ENCODE measurements at places on chromosomes 5 and 9. TPM values are rescaled to one million over a fixed set of nuclear protein-coding genes. Genes with fewer than 3 reads are reported as not detected.

The NME5 gene
- total RNA-seq: not detected

DNA sequence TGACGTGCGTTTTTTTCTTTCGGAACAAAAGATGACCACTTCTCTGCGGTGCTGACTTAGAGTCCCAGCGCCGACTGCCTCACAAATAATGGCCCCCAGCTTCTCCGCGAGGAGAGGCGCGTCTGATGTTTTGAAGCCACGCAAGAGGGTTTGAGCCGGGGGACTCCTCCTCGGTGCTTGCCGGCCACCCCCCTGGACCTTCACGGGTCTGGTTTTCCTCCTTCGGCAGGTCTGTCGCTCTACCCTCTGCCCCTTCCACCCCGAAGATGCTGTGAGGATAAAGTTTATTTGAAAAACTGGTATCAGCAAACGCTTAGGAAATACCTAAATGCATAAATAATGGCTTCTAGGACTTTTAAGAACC, 584 bp downstream of the USP20 start:
- DNase-seq: no peak

DNA sequence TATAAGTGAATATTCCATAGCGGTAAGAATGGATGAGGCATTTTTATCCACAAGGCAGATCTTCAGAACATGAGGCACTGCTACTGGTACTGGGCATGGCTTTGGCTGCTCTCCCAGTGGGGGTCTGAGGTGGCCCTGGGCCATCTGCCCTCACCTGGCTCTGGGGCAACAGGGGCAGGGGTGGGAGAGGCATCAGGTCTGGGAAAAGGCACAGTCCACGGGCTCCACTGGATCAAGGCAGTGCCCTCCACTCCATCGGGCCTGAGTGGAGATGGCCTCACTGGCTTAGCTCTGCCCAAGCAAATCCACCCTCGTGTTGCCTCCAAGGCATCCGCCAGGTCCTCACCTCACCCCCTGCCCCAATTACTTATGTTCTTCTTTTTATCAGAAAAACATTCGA, 10.9 kb upstream of the NKD2 start:
- DNase-seq: no peak

DNA sequence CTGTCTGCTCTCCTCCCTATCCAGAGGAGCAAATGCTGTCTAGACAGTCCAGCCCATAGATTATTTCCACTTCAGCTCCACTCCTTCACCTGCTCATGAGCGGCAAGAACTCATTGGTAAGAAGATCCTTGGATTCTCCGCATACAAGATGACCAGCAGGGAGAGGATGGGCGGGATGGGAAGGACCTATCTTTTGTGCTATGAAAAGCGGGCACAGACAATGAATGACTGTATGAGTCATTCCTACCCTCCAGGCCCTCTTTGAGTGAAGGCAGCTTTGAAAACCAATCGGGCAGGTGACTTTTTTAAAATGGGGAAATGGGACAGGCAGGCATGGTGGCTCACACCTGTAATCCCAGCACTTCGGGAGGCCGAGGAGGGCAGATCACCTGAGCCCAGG, 49.4 kb downstream of the SMIM23 start:
- DNase-seq: no peak

DNA sequence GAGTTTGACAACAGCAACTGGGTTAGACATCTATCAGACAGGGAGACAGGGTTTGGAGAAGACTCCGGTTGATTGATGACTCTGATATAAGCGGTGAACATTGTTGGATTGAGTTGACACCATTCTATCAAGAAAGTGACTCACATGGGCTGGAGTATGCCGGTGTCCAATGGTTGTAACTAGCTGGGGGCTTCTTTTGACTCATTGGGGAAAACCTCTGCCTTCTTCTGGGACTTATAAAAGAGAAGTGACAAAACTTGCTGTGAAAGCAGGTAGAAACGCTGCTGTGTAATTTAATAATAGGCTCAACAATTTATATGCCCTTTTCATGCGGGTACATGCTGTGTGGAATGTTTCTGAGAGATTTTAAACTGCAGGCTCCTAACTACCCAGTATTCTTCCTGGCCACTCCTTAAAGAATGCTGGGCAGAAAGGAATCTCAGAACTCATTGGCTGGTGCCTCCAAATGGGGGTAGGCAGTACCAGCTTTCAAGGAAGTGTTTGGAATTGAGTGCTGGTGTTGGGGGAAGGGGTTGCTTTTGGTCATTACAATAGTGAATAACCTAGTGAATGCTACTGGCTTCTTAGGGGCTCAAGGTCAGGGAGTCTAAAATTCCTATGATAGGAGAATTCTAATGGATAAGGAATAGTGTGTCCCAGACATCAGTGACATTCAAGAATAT, 43.9 kb downstream of the FYB1 start:
- DNase-seq: no peak

Measured in HT1080 (cell line).